ENCODE measurements at places on chromosomes 6 and 20.

- DNase-seq: peak; percentile 53
Observed at GRCh38 chr6:56370561-56371211, 123.3 kb upstream of the COL21A1 start.

DNA sequence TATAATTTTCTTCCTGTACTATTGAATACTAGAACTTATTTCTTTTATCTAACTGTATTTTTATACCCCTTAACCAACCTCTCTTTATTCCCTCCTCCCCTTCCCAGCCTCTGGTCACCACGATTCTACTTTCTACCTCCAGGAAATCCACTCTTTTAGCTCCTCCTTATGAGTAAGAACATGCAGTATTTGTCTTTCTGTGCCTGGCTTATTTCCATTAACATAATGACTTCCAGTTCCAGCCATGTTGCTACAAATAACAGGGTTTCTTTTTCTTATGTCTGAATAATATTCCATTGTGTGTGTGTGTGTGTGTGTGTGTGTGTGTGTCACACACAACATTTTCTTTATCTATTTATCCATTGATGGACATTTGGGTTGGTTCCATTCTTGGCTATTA lies 152.3 kb upstream of the OLIG3 start:
- DNase-seq: no peak

GRCh38 chr6:128171182-128171581 lies 270.3 kb upstream of the THEMIS start:
- no peak for DNase-seq

- no peak for DNase-seq
Observed at GRCh38 chr6:6284221-6284966, 36.1 kb downstream of the F13A1 start.

GRCh38 chr20:59164686-59165391 lies 1.2 kb downstream of the ZNF831 start:
- DNase-seq: no peak

GRCh38 chr6:56242346-56242745 lies 5.0 kb downstream of the COL21A1 start:
- DNase-seq: no peak

GRCh38 chr6:142355520-142356174 lies 53.8 kb downstream of the ADGRG6 start:
- no peak for DNase-seq

DNA sequence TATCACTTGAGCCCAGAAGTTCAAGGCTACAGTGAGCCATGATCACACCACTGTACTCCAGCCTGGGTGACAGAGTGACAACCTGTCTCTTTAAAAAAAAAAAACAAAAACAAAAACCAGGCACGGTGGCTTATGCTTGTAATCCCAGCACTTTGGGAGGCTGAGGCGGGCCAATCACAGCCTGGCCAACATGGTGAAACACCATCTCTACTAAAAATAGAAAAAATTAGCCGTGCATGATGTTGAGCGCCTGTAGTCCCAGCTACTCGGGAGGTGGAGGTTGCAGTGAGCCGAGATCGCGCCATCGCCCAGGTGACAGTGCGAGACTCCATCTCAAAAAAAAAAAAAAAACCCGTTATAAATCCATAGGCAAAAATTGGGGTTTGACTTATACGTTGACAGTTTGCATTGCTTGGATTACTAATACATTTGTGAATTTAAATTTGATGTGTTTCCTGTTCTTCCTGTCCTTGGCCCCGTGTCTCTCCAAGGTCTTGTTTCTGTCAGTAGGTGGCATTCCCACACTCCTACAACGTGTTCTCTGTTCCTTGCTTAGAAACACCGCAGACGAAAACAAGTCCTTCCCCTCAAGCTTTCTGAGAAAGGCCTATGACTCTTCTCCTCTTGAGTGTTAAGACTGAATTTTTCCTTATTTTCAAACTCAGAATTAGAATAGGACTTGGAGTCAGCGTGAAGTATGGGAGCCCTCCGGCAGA lies 147.0 kb downstream of the DTNBP1 start:
- no peak for DNase-seq

- DNase-seq: no peak
Observed at GRCh38 chr20:14142171-14142570, 146.9 kb downstream of the MACROD2 start.

DNA sequence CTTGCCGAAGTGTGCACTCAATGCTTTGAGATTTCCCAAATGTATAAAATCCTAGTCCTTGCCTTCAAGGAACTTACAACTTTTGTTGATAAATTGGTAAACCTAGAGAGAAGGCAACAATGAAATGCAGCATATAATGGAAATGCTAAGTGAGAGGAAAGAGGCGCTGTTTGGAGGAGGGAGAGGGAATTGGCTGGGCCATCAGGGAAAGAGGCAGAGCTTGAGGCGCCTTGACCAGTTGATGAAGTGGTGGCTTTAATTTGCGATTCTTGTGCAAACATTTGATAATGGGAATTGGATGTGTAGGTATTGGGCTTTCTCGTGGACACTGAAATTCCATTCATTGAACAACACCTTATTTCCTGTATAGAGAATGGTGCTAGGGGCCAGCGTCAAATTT lies 1.9 kb upstream of the CDYL start:
- no peak for DNase-seq

DNA sequence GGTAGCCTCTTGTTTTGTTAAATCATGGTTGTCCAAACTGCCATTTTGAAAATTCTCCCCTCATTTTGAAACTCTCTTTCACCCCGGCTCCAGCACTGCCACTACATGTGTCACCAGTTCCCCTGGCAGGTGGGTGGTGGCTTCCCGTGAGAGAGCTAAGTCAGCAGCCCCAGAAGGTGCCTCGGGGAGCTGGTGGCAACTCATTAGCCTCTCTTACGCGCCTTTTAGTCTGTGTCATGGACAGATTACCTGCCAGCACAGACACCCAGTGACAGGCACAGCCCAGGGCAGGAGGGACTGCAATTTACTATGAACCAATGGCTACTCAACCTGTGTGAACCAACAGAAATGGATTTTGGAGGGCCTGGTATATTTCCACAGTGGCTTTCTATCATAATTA lies 147.1 kb upstream of the SASH1 start:
- DNase-seq: no peak

- no peak for DNase-seq
Observed at GRCh38 chr20:46057856-46058598, 29.0 kb downstream of the SLC12A5 start.

GRCh38 chr6:10417681-10418104 lies 2.8 kb upstream of the TFAP2A start:
- no peak for DNase-seq

DNA sequence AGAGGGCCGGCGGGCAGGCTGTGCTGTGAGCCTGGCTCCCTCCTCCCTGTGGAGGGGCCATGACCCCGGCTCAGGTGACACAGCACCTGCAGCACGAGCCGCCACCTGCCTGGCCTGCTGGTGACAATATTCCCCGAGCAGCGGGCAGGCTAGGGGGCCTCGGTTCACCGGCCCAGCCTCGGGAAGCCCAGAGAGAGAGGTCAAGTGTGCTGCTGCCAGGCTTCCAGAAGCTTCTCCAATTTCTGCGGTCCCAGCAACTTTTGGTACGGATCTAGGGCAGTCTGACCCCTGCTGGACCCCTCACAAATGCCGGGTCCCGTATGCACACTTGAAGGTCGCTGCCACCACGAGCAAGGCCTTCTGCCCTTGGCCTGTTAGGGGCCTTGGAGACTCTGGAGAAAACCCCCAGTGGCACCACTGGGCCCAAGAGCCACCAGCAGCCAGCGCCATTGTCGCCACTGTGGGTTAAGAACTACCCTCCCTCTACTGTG lies 38.6 kb upstream of the NOL4L start:
- DNase-seq: no peak

DNA sequence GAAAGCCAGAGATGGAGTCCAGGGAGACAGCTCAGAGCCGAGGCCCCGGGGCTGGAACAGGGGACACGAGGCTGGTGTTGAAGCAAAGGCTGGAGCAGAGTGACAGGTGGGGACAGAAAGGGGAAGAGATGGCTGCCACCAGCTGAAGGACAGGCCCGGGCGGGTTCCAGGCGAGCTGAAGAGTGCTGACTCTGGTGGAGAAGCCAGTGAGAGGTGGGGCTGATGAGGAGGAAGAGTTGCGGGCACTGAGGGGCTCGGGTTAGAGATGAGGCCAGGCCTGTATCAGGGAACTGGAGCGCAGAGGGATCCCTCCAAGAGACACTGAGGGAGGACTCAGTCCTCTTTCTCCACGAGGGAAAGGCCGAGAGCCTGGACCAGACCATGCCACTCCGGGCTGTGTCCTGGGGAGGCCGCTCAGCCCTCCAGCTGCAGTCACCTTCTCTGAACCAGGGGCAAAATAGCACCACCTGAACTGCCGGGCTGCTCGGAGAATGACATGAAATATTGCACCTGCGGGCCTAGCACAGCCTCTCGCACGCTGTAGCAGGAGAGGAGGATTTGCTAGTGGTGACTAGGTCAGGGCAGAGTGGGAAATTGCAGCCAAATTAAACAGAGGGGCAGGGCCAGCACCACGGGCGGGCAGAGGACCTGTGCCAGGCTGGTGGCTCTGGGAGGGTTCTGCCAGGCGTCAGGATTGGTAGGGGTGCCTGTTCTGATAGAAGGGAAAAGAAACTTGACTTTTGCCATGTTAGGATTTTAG lies 175.9 kb downstream of the ZDHHC14 start:
- DNase-seq: no peak

DNA sequence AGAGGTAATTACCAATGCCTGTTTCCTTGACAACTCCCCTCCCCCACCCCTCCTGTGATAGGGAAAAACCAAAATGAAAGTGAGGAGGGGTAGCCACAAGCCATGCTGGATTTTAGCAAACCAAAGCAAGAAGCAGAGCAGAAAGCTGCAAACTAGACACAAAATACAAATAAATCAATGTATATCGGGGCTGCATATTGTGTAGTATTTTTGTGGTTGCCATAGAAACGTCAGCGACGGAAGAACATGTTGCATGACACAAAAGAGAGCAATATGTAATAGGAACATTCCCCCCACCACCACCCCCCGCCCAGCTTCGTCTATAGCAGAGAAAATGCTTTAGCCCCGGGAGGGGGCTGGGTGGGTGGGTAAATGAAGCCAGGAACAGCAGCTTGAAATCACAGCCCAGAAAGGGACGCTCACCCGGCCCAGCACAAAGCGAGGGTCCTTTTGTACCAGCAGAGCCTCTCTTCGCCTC lies 548 bp downstream of the AGPAT4 start:
- no peak for DNase-seq

DNA sequence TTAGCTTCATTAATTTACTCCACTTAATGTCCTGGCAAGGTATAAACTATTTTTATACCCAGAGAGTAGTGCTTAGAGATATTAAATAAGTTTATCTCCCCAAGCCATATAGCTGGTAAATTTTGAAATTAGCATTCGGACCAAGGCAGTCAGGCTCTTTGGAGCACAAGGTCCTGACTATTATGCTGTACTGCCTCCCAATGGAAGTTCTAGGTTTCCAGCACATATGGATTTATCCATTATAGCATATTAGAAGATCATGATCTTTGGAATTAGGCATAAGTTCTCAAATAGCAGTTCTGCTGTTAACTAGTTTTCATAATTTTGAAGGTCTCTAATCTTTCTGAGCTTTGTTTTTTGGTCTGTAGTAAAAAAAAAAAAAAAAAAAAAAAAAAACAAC lies 835.3 kb upstream of the EPHA7 start:
- DNase-seq: no peak
